NT2/D1 (cell line): ENCODE measurements at places on chromosomes 7 and 10.

- DNase-seq, result no peak
Observed at GRCh38 chr10:50506861-50507573, 116.7 kb downstream of the SGMS1 start.

DNA sequence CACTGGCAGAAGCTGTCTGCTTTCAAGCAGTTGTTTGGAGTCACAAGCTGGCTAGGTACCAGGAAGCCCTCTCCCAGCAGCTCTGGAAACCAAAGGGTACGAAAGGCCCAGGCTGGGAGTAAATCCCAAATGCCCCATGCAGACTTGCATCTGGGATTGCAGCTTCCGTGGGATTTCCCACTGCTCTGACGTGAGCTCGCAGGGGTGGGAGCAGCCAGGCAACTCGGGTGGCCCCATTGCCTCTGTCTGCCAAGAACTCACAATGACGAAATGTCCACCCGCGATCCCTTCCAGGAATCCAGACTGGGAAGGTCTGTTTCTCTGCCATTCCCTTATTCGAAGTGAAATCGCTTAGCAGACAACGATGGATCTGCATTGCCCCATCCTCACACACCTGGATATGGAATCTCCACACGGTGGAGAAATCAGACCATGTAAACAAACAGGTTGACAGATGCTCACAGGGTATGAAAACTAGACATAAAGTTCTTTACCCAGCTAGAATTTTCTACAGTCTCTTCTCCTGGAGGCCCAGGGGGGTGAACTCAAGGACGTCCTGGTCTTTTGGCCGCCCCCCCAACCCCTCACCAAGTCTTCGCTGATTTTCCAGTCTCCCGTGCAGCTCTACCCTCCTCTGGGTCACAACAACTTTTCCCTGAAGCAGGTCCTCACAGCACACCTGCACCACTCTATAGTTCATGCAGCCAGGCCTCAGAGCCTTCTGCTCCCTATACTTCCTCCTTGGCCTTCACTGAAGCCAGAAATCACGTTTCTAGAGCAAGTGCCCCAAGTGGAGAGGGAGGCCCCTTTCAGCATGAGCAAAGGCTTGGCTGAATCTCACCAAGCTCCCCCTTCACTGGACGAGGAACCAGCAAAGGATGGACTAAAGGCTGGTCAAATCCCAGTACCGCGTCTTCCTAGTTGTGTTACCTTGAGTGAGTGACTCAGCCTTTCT lies 20.0 kb downstream of the SH3PXD2A start:
- DNase-seq, result no peak

GRCh38 chr7:32020551-32021159 lies 49.6 kb downstream of the PDE1C start:
- DNase-seq, result no peak

DNA sequence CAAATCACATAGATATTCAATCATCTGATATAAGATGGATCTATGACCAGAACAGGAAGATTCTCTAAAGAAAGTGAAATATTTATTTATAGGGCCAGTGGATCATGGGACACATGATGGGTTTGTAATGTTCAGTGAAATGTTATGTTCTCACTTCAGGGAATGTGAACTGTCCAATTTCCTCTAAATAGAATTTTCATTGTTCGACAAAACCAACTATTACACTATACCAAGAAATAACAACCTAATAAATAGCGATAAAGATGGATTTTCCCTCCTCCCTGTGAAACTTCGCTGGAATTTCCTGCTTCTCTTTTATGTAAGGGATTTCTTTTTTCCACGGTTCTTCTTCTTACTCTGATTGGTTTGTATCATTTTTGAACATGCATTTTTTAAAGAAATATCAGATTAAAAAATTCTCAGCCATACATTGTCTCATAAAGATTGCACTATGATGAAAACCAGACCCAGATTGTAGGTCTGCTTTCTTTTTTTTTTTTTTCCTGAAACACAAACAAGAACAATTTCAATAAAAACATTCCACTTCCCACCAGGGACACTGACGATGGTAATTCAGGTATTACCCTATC lies 139.8 kb upstream of the ZEB1 start:
- DNase-seq, result no peak

DNA sequence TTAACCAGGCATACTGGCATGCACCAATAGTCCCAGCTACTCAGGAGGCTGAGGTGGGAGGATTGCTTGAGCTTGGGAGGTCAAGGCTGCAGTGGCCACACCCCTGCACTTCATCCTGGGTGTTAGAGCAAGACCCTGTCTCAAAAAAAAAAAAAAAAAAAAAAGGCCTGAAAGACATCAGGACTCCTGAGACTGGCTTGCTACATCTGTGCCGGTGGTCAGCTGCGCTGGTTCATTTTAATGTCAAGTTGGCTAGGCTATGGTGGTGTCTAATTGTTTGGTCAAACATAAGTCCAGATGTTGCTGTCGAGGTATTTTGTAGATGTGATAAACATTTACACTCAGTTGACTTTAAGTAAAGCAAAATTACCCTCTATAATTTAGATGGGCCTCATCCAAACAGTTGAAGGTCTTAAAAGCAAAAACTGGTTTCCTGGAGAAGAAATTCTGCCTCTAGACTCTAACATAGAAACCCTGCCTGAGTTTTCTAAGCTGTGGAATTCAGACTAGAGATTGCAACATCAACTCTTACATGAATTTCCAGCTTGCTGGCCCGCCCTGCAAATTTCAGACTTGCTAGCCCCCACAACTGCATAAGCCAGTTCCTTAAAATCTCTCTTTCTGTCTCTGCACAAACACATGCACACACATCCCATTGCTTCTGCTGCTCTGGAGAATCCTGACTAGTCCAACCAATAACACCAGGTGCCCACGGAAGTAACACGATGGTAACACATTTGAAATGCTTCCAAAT lies 18.2 kb downstream of the MYOF start:
- DNase-seq, result no peak

DNA sequence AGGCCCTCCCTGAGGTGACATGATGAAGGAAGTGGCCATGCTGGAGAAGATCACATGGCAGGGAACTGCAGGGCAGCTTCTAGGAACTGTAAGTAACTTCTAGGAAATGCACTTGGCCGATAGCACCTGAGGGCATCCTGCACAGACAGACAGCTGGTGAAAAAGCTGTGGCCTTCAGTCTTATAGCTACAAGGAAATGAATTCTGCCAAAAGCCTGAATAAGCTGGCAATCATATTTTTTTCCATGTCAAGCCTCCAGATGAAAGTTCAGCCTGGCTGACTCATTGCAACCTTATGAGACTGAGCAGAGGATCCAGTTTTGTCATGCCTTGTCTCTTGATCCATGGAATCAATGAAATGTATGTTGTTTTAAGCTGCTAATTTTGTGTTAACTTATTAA lies 91.1 kb upstream of the CACNA2D1 start:
- no peak for DNase-seq

DNA sequence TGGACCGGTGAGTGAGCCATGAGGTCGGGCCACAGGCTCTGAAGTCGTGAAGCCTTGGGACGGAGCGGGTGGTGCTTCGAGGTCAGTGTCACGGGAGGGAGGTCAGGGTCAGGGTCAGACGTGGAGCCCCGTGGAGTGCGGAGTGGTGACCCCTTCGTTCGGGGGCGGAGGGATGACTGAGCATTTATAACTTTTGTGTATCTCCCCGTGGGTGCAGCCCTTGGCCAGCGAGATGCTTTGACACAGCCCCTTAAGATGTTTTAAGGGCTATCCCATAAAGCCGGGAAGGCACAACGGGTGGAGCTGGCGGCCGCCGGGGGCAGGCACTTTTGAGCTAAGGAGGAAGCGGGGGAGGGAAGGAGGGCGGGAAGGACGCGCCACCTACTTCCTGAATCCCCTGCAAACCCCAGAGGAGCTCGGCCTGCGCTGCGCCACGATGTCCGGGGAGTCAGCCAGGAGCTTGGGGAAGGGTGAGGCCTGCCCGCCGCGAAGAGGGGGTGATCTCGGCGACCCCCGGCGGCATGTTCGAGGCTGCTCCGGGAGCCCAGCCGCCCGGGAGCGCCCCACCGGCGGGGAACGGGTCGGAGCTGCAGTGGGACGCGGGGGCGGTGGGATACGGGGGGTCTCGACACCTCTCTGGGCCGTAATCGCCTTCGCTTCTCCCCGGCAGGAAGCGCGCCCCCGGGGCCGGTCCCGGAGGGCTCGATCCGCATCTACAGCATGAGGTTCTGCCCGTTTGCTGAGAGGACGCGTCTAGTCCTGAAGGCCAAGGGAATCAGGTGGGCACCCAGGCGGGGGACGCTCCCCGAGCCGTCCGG lies at the start of gene GSTO1:
Gene GSTO1 (plus strand): TSS at position 400 of the 818 bp plus-strand sequence. CDS start 37 bp downstream, at position 437.
- no peak for DNase-seq

GRCh38 chr7:8356071-8356470 lies 77.3 kb upstream of the NXPH1 start:
- no peak for DNase-seq

DNA sequence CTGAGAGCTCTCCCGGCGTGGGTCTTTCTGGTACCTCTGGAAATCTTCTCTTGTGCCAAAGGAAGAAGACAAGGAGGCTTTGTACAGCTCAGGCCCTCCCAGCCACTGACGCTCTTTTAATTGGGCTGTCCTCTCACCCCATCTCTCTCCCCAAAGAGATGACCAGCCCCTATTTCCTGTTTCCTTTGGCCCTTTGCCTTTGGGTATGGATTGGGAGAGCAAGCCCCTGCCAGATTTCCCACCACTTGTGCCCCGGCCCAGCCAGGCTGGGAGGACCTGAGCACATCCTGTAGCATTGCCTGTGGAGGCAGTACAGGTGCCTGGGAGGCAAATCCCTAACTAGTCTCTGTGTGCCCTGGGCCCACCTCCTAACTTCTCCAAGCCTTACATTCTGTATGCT lies 5.7 kb upstream of the PLAC9 start:
- DNase-seq, result no peak

DNA sequence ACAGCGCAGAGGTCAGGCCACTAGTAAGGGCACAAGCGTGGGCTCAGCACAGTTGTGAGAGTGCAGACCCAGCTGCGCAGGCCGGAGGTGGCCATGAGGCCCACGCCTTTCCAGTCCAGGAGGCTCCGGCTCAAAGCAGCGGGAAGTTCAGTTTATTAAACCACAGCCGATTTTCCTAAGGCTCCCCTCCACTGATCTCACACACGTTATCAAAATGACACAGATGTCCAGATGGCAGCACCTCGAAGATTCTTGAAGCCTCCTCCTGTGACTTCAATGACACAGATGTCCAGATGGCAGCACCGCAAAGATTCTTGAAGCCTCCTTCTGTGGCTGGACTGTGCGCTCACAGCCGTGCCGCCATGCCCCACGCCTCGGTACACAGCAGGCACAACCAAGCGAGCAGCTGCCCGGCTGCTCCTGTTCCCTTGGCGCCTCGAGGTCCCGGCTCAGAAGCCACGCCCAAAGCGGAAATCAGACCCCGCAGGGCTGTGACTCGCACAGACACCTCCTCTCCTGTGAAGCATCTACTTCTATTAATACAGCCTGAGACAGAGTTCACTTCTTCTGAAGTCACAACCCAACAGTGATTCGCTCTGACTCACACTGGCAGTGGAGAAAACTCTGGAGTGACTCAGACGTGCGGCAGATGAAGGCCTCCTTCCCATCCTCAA lies 122.7 kb downstream of the MAD1L1 start:
- no peak for DNase-seq

GRCh38 chr10:69901022-69901421 lies 99.3 kb downstream of the COL13A1 start:
- no peak for DNase-seq

GRCh38 chr7:71354716-71355115 lies 222.8 kb downstream of the GALNT17 start:
- DNase-seq, result no peak

DNA sequence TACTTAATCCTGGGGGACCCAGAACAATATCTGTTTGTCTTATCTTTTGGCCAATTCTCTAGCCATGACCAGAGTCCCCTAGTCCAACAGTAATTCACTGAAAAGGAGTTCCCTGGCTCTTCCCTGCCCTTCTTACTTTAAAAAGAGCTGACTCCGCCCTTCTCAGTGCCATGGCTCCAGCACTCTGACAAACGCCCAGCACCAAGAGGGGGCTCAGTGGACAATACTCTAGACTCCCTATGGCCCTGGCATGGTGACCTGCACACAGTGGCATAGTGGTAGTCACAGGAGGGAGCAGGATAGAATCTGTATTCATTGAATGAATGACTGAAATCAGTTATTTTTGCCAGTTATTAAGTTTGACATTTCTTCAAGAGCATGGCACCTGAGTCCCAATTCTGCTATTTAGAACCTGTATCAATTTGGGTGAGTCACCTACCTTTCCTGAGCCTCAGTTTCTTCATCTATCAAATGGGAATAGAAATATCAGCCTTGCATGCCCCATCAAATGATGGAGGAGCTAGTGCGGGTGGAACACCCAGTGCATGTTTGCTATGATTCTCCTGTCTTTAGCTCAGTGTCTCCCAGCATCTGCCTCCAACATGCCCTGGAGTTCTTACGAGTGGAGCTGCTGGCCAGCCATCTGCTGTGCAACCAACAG lies 69.4 kb downstream of the CLEC2L start:
- no peak for DNase-seq

DNA sequence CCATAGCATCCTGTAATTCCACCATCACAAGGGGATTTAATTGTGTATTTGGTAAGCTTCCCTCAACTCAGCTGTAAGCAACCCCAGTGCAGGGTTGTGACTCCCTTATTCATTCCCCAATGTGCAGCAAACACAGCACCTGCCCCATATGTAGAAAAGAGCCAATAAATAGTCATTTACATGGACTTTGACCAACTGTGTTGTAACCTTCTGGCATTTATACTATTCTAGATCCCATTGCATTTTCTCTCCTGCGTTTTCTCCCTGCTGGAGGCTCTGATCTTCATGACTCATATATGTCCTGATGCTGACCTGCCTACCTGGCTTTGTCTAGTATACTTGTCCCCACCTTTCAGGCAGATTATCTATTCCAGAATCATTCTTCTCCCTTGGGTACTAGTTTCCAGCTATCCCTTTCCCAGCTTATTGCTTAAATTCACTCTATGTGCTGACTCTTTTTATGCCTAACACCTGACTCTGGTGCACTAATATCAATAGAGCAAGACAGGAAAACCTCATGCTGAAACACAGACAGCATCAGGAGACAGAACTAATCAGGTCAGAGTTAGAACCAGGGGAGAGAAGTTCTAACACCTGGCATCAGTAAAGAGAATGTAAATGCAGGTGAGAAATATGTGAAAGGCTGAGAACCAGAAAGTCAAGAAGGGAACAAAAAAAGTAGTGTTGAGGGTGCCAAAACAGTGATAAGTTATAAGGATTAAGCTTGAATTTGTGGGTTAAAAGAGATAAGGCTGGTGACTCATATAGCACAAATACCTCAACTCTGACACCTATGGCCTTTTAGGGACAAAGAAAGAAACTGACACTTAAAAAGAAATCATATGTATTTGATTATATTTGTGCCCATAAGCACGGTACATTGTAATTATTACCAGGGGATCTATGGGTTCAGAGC lies 402.7 kb downstream of the IPMK start:
- DNase-seq, result no peak

GRCh38 chr7:66859794-66860645 lies 61.0 kb upstream of the TMEM248 start:
- DNase-seq, result no peak
